T1000 (cell line): ENCODE measurements at places on chromosomes 5 and 9.

DNA sequence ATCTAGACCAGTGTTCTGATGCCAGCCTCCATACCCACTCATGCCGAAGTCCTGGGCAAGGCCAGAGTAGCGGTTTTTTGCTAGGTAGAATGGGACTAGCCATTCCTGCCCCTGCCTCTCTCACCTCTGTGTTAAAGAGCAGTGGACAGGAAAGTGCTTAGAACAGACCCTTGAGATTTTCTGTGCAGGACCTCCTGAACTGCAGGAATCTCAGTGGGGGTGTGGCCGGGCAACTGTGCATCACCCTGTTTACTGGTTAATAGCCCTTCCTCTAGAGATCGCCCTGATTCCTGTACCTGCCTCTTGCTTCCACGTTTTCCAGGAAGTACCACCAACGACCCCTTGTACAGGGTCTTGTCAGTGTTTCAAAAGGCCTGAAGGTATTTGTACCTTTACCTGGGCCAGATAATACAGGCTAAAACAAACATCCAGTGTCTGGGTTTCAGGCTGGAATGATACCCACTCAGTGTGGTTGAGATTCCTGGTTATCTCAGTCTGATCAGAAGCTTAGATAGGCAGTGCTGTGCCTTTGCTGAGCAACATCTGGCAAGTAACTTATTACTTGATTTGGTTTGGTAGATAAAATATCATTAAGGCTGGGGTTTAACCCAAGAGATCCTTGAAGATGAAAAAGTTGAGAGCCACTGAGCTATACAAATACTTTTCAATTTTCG is 65.9 kb downstream of the RGS3 start:
- DNase-seq = no peak

- DNase-seq = no peak
These were observed 81.2 kb upstream of the TRPC7 start for GRCh38 chr5:136446565-136446964.

DNA sequence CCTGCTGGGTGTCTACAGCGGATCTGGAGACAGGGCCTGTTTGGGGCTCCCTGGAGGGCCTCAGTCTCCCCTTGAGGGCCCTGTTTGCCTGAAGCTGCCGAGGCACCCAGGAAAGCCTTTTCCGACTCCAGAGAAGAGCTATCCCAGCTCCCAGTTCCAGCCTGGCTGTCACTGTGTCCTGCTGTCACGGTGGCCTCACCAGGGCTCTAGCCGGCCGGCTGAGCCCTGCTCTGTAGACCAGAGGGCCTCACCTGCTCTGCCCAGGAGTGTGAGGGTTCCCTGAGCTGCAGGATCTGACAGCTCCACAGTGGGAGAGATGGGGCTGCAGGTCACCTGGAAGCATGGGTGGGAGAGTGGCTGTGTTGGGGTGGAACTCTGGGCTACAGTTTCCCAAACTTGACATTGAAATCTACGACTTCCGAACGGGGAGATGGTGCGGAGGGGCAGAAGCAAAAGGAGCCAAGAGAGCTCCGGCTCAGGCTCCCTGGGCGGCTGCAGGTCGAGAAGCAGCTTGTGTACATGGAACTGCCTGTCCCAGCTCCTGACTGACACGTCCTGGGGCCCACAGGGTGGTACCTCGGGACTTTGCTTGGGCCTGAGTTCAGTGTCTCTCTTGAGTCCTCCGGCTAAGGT is 94.9 kb downstream of the CACNA1B start:
- no peak for DNase-seq

DNA sequence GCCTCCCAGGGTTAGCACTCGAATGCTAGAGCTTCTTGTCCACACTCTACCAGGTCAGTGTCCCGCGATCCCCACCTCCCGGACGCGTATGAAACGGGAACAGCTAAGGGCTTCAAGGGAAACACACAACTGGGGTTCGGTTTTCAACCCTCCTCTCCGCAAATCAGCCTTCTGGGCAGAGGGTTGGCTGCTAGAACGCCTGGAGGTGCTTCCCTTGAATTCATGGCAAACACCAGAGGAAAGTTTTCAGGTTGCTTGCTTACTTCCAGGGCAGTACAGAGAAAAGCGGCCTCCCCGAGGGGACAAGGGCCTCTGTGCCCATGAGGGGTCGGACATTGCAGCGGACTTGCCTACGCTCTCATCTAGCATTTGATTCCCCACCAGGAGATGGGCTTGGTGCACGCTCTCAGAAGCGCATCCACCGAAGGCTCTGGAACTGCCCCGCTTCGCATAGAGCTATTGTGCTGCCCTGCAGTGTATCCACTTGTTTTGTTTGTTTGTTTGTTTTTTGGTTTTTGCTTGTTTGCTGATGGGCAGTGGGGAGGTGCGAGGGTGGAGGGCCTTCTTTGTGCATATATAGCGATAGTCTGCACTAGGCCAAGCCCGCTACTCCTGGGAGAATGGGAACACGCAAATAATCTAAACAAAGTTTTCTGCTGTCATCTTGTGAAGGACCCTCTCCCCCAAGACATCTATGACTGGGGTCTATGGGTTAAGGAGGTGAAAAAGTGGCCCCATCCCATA is 1.3 kb upstream of the DMRT3 start:
- DNase-seq = no peak

DNA sequence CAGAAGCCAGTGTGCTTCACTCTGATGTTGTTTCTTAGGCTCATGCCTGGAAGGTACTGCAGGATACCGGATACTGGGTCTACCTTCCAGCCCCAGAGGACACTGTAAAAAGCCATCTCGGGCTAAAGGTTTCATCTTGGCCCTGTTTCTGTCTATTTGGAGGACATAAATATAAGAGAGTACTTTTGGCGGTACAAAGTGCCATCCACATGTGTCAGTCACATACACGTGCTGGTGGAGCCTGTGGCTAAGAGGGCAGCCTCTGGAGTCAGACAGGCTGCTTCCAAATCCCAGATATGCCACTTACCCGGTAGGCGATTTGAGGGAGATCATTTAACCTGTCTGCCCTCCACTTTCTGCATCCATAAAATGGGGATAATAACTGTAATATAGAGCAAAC is 160.4 kb downstream of the NR3C1 start:
- no peak for DNase-seq

GRCh38 chr5:67679184-67679841 is 482.7 kb upstream of the CD180 start:
- DNase-seq = no peak

GRCh38 chr9:136194540-136194939 is 10.4 kb downstream of the LHX3 start:
- no peak for DNase-seq

- DNase-seq = no peak
These were observed 273.5 kb upstream of the PTGER4 start for GRCh38 chr5:40405996-40406740.

DNA sequence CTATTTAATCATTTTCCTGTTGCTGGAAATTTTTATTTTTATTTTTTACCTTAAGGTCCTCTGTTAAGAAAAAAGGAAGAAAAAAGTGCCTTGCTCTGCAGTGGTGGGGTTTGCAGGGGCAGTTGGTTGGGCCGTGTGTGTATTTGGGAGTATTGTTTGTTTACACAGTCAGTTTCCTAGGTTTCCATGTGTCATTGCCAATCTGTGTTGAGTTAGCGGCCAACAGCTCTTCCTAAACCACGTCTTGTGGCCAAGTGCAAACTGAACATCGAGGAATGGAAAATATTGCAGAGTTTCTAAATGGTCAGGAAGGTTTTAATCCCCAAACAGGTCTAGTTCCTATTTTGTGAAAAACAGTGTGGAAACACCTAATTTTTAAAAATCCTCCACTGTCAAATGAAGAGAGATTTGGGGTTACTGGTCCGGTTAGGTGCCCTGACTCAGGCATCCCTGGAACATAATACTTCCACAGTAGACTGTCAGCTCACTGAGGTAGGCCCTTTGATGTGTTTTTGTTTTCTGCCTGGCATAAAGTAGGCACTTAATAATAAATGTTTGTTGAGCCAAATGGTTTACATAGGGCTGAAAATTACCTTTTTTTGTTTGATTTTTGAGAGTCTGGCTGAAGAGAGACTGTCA is 37.0 kb downstream of the MAMDC2 start:
- no peak for DNase-seq

DNA sequence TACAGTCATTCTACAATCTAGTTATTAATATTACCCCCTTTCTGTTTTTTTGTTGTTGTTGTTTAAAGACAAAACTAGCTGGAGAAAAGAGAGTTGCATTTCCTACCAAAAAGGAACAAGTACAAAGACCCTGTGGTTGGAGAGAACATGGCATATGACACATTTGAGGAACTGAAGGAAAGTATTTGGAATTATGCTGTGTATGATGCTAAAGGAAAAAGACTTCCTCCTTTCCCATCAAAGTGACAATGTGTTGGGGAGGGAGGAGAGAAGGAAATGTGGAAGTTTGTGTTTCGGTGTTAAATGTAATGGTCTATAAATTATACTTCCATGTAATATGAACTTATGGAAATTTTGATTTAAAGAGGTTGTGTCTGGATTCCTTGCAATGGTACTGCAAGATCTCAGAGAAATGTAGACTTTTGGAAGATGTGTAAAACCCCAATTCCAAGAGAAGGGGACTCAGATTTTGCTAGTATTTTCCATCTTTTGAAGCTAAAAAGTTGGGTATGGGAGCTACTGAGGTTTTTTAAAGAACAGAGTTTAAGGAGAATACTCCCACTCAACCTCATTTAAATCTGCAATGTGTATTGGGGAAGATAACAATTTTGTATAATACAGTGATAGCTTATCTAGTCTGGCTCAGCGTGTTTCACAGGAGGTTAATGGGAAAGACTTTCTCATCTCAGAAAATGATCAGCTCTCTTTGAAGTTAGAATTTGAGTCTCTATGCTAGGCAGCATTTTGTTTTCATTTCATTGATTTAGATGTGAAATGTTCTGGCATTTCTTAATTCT is 15.4 kb upstream of the TNFSF8 start:
- no peak for DNase-seq

DNA sequence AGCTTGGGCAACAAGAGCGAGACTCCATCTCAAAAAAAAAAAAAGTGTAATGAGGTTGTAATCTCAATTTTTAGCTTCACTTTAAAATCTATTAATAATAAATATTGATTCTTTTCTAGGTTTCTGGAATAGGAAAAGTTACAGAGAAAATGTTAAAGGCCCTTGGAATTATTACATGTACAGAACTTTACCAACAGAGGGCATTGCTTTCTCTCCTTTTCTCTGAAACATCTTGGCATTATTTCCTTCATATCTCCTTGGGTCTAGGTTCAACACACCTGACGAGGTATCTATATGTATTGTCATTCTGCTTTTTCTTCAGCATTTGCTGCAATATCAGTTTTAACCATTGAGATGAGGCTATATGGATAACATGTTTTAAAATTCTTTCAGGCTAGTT is 26.6 kb upstream of the ANKDD1B start:
- no peak for DNase-seq

DNA sequence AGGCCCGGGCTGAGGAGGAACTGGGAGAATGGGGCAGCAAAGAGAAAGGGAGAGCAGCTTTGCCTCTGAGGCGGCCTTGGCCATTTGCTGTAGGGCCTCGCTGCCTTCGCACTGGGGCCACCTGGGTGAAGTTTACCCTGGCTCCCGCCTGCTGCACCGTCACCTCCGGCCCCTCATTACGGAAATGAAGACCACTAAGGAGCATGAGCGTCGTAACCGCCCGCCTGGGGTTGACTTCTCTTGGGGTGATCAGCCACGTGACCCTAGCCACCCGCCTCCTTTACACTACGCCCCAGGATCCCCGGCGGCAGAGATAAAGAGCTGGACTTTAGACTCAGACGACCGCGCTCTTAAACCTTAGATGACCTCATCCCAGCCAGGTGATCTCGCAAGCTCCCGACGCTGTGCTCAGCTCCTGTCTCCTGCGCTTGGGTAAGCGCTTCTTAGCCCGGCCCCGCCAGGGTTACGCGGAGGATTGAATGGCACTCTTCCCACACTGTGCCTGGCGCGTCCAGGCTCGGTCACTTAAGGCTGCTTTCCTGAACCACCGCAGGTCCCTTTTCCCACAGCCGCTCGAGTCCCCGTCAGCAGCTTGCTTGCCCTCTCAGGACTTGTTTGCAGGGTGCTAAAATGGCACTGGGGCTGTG is 107.9 kb upstream of the LARP1 start:
- DNase-seq = no peak

- DNase-seq = no peak
These were observed 3.1 kb upstream of the RGMB start for GRCh38 chr5:98770209-98770910.

GRCh38 chr9:11086561-11086960 is 473.8 kb upstream of the PTPRD start:
- no peak for DNase-seq

GRCh38 chr5:83911367-83911919 is 190.8 kb upstream of the HAPLN1 start:
- DNase-seq = no peak

DNA sequence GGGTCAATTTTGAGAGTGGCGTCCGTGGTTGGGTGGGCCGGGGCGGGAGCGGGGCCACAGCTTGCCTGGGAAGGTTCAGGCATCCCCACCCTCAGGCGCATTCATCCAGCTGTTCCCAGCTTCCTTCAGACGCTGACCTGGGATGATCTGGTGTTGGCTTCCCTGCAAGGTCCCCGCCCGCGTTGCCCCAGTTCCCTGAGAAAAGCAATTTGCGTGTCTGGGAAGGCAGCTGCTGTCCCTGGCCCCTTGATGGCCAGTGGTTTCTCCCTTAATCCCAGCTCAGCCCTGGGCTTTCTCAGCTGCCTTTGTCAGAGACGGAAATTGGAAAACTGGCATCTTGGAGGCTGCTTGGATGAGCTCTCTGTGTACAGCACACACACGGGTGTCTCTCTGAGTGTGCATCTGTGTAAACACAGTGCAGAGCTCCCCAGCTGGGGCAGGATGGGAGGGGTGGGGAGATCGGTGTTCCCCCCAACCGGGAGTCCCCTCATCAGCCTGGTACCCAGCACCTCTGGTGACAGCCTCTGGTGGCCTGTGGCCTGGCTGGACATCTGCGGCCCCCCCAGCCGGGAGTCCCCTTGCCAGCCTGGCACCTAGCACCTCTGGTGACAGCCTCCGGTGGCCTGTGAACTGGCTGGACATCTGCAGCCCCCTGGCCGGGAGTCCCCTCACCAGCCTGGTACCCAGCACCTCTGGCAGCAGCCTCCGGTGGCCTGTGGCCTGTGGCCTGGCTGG is 94.0 kb downstream of the COL5A1 start:
- DNase-seq = no peak
